ENCODE measurements at places on chromosomes 5 and 9.
A peak's percentile ranks its signal among the peaks of the same experiment; 100 is the strongest.

DNA sequence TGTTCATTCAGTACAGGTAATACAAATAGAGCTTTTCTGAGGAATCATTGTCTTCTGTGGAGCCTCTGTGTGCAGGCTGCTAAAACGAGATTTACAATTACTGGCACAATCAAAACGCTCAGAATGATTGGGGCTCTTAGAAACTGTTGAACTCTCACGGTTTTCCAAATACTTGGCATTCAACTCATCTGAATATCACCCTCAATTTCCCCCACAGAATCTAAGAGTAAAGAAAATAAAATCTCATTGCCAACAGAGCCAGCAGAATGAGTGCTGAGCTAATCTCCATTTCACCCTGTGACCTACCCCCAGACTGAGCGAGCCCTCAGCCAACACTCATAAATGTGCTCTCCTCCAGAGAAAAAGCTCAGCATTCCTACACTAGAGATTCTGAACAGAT, 35.3 kb upstream of the TMED7 start:
- no peak for DNase-seq

DNA sequence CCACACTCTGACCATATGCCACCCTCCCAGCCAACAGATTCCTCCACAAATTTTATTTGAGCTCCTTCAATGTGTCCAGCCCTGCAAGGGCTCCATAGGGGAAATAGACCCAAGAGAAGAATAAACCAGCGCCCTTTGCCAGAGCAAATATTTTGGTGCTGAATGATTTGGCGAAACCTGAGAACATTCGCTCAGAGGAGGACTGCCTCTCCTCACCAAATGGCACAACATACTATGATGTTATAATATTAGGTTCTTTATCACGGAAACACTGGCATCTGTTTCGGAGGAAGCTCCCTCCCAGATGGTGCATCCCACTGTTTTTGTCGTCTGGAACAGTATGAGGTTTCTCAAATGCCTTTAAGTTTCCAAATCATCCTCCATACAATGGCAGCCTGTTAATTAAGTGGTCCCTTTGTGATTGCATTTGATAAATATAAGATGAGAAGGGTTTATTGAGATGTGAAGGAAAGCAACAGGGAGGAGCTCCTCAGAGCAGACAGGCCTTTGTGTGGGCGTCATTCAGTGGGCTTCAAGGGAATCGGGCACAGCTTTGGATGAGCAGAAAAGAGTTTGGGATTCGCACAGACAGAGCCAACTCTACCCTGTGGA, 139.1 kb upstream of the ADRA1B start:
- DNase-seq = no peak

DNA sequence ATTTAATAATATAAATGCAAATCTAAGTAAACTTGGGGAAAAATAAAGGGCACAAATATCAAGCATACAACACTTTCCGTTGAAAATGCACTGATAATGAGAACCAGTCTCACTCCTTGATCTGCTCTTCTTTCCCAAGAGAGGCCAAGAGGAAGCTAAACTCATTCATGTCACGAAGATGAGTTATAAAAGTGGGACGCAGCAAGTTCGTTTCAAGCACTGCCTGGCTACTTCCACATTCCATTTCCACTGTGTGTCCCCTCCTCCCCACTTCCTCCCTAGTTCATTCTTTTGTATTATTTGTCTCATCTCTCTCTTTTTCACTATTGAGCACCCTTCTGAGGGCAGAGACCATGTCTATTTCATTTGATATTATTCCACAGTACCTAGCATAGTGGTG, 158.1 kb downstream of the SLC24A2 start:
- no peak for DNase-seq

DNA sequence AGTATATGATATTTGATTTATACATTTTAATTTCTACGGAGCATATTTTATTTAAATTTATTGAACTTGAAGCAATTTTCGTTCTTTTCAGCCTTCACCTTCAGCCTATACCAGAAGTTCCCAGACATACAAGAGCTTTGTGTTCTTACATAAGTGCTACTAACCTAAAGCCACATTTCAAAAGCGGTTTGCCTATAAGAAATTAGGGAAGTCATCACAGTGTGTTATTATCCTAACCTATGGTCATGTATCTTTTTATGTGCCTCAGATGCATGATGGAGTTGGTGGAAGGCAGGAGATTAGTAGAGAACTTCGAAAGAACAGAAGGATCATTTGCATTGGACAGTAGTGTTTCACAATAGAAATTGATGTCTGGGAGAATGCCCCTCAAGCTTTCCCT, 3.1 kb downstream of the KIF2A start:
- no peak for DNase-seq

- no peak for DNase-seq
Measured at GRCh38 chr5:150172145-150172544, 5.6 kb downstream of the CDX1 start.

- DNase-seq = no peak
Measured at GRCh38 chr5:126552614-126553013, 42.4 kb downstream of the ALDH7A1 start.

DNA sequence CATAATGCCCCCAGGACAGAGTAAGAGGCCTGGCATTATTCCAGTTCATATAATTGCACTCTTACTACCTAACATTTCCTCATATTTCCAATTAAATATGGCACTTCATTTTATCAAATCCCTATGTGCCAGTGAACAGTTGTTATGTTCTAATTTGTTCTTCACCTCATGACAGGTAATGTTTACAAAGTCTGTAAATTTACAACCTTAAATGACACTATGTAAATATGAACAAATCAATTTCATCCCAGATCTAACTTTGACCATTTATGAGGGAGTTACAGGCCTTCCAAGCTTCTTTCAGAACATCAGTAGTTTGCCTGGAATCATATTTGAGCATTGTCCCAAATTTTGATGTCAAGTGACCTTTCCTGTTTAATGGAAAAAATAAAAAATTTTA, 592.6 kb upstream of the CDH6 start:
- DNase-seq = no peak

- no peak for DNase-seq
Measured at GRCh38 chr5:107469485-107470294, 201.0 kb downstream of the EFNA5 start.

DNA sequence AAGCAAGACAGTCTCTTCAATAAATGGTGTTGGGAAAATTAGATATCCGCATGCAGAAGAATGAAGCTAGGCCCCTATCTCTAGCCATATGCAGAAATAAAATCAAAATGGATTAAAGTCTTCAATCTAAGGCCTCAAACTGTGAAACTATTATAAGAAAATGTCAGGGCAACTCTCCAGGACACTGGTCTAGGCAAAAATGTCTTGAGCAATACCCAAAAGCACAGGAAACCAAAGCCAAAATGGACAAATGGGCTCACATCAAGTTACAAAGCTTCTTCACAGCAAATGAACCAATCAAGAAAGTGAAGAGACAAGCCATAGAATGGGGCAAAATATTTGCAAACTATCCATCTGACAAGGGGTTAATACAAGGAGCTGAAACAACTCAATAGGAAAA, 338.8 kb downstream of the NNT start:
- no peak for DNase-seq

GRCh38 chr5:146825033-146825432, 53.5 kb downstream of the PPP2R2B start:
- DNase-seq = peak; percentile 0

- no peak for DNase-seq
Measured at GRCh38 chr5:122077366-122078115, 518 bp downstream of the LOX start.

DNA sequence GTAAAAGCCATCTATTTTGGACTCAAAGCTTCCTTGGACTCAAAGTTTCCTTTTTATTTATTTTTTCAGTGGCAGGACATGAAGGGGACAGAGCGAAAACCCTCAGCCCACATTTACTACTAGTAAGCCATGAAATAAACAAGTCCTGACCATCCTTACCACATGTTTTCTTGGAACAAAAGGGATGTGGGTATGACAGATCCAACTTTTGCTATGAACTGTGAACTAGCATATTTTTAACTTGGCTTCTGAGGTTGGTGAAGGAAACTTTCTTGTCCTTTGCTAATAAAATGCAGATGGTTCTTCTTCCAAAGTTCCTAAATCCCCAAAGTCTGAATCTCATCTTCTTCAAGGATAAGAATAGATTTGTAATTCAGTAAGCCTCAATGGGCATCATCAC, 122.7 kb upstream of the TNC start:
- DNase-seq = no peak

GRCh38 chr5:34717426-34718327, 61.5 kb downstream of the RAI14 start:
- DNase-seq = no peak

DNA sequence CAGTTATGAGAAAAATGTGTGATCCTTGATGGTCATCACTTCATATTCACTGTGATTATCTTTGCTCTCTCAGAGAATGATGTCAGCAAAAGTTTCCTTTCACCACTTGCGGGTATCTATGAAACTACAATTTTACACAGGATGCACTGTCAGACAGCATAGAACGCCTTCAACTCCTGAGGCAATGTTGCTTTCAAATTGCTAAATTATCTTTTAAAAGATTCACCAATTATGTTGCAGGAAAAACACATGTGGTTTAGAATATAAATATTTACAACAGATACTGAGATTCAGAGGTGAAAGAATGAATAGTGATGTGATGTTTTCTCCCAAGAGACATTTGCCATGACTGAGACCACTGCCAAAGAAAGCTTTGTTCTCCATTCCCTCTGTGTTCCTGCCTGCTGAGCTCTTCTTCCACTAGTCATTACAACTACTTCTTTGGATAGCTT, 879.8 kb upstream of the DMAC1 start:
- DNase-seq = no peak

DNA sequence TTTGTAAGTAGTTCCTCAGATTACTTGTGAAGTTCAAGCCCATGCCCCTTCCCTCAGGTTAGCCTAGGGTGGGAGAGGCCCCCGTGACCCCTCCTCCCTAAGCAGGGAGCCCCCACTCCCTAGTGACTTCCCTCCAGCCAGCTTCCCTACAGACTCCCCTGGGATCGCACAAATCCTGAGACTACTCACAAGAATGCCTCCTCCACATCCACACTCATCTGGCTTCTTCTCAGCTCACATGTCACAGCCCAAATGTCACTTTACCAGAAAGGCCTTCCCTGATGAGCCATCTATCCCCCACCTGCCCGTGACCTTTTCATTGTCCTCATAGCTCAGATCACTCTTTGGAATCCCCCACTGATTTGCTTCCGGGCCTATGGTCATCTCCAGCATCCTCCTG, 96.7 kb upstream of the ARAP3 start:
- no peak for DNase-seq
